Stimulated activated CD4-positive, alpha-beta T cell treated with anti-CD3 and anti-CD28 coated beads, Interleukin-12 subunit alpha, Interleukin-12 subunit beta, amount 100 ng/mL, for 4 hours (primary cell): ENCODE measurements at places on chromosomes 5 and 9.
A peak's percentile ranks its signal among the peaks of the same experiment; 100 is the strongest.

- DNase-seq, result peak; percentile 27
These were observed 232.8 kb downstream of the DOCK8 start for GRCh38 chr9:447230-448025.

- DNase-seq, result no peak
These were observed 98.2 kb upstream of the RIOK2 start for GRCh38 chr5:97281257-97281656.

- no peak for DNase-seq
These were observed 110.3 kb upstream of the CTSL start for GRCh38 chr9:87615547-87616148.

DNA sequence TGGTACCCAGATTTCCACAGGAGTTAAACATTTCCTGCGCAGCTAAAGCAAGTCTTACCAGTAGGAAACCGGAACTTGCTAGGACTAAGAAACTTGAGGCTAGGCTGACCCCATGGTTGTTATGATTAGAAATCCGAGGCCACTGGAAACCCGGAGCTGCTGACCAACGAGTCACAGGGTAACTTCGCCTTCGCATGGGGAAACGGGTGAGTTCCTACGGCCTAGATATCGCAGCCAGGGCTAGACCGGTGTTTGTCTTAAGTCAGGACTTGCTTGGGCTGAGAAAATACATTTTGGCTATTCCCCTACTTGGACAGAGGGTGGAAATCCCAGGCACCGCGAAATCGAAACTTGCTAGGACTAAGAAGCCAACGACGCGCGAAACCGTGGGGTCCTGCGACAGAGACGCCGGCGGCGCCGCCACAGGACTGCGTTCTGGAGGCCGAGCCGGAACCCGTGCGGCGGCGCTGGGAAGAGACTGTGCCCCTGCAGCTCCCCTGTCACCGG is 1.6 kb upstream of the ANXA2R start:
- peak; percentile 60 for DNase-seq

DNA sequence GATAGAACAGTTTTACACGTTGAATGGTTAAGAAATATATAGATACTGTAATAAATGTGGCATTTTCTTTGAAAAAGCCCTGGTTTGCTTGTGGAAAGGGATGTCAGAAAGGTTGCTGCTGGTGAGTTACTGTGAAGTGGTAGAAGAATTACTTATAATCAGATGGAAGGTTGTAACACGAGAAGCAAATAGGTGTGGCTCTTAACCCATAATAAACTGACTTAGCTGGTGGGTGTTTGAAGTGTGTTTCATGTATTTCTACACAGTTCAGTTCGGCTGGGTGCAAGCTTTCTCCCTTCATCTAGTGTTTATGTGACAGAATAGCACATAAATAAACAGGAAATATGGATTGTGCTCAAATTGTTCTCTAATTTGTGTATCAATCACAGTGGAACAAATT is 5.5 kb downstream of the CNOT6 start:
- DNase-seq, result no peak

DNA sequence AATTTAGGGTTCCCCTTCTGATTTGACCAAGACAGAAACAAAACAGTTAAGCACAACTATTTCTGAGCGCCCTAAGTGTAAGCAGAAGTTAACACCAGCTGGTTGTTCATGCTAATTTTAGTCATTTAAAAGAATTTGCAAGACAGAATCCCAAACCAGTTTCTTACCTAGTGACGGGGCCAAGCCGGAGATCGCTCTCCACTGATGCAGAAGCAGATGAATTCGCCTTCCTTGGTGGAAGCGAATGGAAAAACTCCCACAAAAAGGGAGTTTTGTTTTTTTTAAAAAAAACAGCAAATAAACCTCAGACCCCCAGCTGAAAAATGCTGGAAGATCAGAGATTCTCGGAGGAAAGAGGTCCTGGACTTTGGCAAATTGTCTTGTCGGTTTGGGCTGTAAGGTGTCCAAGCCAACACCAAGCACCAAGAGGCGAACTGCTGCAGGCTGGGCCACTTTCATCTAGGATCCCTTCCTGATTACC is 47.4 kb upstream of the GLDC start:
- DNase-seq, result no peak

DNA sequence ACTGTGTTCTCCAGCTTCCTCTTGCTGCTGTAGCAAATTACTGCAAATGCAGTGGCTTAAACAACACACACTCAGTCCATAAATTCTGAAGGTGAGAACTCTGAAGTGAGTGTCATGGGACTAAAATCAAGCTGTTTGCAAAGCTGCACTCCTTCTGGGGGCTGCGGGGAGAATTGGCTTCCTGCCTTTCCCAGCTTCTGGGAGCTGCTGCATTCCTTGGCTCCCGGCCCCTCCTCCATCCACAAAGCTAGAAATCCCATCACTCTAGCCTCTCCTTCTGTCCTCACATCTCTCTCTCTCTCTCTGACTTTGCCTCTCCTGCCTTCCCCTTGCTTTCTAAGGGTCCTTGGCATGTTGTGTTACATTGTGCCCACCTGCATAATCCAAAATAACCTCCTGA is 14.2 kb upstream of the MED10 start:
- no peak for DNase-seq

DNA sequence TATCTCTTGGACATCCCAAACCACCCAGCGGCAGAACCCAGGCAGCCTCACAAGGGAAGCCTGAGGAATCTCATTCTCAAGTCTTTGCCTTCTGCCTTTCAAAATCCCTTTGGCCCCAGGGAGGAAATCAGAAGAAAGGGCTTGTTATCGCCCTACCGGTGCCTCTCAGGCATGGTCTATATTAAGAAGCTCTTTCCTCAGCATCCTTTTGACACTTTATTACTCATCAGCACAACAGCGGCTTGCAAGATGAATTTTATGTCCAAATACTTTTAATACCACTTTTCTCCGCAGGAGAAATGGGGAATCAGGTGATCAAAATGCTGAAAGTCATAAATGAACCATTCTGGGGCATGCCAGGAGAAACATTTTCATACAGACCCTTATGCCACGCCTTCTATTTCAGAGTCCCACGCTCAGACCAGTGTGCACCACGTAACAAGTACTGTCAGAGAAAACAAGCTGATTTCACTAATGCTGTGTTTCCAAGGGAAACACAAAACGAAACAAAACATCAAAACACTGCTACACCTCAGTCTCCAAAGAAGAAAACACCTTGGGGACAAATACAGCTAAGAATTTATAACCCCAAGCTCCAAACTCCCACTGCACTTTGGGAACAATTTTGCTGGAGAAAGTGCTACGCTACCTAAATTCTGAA is 30.0 kb downstream of the RAPGEF1 start:
- DNase-seq, result no peak

DNA sequence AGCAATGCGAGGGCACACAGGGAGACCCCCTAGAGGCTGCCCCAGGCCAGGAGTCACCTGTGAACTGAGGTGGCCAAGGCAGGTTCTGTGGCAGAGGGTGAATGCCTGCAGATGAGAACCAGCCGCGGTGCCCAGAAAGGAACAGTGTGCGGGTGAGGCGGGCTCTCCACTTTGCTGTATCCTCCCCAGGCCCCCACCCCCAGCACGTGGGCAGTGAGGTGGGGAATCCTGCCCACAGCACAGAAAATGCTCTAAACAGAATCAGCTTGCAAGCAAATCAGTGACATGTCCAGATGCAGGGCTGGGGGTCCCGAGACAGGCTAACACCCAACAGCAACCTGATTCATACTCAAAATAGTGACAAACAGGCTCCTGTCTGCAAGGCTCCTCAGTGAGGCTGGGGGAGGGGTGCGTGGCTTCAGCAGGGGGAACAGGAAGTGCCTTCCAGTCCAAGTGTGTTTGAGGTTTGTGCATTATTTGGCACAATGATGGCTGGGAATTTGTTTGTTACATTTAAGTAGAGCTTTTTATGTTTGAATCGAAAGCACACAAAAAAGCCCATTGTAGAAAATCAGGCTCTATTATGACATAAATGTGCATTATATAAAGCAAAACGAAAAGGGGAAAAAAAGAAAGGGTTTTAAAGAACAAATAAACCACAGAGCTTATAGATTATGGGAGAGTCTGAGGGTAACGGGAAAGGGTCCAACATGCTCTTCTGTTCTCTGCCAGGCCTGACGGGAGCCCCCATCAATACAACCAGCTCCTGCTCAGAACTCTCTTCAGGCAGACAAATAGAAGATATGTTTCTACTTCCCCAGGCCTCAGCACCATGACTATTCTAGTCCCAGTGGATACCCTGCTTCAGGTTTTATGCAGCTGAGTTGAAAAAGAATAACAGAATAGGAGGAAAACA is 201.3 kb downstream of the HSD17B3 start:
- no peak for DNase-seq

DNA sequence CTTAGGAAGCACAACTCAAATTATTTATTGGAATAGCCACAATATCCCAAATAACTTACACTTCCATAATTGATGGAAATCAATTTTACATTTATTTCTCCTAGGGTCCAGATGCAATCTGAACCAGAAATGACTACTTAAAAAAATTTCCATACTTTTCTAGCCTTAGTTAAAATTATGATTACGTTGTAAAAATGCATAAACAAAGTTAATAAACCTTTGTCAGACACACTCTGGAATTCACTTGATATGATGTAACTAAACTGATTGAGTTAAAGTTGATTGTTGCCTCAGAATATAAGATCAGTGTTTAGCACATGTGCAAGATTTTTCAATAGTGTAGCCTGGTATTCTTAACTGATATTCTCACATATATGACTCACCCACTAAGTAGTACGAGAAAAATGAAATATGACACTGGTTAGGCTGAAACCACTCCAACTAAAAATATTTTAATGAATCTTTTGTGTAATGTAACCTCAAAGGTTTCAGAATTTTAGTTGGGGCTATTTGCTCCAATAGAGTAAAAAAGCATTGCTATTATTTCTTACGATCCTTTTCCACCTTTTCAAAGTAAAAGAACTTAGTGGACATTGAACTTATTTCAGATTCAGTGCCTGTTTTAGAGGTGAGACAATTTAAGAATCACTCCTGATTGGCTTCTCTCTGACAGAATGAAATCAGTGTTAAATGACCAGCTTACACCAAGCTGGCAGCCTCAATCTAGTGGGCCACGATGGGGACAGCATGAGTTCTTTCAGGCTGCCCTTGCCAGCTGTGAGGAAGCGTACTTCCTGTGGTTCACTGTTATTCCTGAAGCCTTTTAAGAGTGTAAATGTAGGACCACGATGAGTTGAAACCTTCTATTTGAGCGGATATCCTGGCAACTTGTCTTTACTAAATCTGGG is 277.2 kb upstream of the CDH9 start:
- DNase-seq, result no peak

DNA sequence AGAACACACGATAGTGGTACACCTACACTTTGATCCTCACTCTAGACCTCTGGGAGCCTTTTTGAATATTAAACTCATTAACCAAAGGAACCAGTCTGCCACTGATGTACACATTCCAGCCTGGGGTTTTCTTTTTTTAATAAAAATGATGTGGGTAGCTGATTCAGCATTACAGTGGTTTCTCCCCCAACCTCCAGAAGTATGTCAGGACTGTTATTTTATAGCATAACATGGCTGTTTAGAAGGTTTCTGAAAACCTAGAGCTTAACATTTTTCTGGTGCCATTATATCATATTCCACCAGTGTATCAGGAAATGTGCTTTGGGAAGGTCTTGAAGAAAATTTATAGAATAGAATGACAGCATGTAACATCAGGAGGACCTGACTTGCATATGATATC is 540.9 kb upstream of the WWC1 start:
- DNase-seq, result no peak

- DNase-seq, result no peak
These were observed 3.9 kb downstream of the RGS14 start for GRCh38 chr5:177361418-177362291.

DNA sequence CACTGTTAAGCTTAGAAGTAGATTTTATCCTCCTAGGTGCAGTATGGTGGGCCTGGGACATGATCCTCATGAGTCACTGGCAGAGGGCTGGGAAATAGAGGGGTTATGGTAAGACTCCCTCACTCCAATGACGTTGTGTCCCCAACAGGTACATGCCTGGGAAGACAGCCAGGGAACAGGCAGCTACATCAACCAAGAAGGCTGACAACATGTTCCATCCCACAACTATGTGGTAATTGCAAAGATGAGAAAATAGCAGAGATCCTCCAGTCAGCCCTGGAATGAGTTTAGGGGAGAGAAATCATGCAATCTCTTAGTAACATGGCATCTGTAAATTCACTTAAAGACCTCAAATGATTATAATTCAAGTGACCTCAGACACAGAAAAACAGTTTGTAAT is 114.4 kb upstream of the LIFR start:
- DNase-seq, result no peak

- DNase-seq, result no peak
These were observed 98.7 kb upstream of the IFNE start for GRCh38 chr9:21580636-21581378.

DNA sequence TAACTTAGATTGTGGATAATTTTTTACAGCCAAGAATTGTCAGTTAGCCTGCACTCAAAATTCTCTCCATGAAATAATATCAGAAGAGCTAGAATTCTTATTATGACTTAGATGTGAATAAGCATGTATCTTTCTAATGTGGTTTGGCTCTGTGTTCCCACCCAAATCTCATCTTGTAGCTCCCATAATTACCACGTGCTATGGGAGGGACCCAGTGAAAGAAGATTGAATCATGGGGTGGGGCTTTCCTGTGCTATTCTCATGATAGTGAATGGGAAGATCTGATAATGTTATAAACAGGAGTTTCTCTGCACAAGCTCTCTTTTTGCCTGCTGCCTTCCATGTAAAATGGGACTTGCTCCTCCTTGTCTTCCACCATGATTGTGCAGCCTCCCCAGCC is 176.8 kb downstream of the MAT2B start:
- no peak for DNase-seq

GRCh38 chr9:114676901-114677300 is 5.1 kb downstream of the TEX48 start:
- no peak for DNase-seq

DNA sequence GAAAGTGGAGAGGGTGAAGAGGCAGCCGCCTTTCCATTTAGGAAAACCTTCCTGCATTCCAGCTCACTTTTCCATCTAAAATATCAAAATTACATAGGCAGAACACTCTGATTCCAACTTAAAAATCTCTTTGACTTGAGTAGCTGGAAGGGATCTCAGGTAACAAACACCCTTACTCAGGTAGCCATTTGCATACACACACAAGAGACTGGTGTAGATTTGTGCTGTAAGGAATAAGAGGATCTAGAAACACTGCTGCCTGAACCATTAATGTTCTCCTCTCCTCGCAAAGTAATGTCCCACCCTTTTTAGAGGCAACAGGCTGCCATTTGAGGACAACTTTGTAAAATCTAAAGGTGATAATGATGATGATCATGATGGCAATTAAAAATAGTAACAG is 53.5 kb downstream of the BNC2 start:
- no peak for DNase-seq
